ENCODE measurements at places on chromosomes 12 and 14.

- DNase-seq, result no peak
Observed at GRCh38 chr12:109944561-109945359, 44.7 kb downstream of the TCHP start.

DNA sequence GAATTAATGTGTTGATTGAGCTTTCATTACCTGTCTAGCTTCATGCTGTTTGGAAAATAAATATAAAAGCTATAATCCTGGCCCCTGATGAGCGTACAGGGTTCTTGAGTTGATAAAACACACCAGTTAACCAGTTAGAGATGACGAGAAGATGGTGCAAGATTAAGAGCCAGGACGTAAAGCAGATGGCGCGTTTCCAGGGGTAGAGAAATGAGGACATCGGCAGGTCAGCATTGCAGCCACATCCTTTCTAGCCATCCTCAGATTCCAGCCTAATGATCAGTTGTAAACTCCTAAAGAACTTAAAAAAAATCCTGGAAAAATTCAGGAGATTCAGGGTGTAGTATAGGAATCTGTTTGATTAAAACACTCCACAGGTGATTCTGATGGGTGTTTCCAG is 203.7 kb downstream of the CACNA1C start:
- no peak for DNase-seq

DNA sequence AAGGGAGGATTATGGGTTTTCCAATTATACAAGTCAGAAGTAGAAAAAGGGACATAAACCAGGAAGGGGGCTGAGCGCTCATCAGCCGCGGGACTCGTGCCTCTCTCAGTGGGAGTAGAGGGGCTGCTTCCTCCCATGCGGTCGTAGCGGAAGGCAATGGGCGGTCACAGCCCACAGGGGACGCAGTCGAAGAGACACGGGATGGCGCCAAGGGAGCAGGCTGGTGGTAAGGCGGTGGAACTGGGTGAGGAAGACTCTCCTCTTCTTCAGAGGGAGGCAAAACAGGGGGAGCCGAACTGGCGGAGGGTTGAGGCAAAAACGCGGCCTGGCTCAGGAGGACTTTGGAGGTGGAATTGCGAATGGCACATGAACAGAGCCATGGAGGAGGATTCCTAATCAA is 677.7 kb downstream of the TMEM121 start:
- no peak for DNase-seq

DNA sequence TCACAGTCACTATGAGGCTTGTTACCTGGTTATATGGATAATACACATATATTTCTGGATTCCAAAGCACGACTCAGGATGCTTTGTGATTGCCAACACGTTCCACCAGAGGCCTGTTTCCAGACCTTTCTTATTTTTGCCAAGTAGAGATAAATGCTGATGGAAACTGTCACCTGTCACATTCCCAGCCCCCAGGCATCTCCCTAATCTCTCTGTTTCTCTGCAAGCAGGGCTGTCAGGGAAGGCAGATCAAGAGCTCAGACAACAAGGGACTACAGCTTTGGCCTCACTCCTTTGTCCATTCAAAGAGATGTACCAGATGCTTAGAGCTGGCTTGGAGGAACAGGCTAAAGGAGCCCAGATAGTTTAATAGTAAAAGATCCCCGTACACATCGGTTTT is 21.8 kb upstream of the DDHD1 start:
- DNase-seq, result no peak

- DNase-seq, result peak; percentile 17
Observed at GRCh38 chr14:65169351-65169750, 67.0 kb upstream of the MAX start.

DNA sequence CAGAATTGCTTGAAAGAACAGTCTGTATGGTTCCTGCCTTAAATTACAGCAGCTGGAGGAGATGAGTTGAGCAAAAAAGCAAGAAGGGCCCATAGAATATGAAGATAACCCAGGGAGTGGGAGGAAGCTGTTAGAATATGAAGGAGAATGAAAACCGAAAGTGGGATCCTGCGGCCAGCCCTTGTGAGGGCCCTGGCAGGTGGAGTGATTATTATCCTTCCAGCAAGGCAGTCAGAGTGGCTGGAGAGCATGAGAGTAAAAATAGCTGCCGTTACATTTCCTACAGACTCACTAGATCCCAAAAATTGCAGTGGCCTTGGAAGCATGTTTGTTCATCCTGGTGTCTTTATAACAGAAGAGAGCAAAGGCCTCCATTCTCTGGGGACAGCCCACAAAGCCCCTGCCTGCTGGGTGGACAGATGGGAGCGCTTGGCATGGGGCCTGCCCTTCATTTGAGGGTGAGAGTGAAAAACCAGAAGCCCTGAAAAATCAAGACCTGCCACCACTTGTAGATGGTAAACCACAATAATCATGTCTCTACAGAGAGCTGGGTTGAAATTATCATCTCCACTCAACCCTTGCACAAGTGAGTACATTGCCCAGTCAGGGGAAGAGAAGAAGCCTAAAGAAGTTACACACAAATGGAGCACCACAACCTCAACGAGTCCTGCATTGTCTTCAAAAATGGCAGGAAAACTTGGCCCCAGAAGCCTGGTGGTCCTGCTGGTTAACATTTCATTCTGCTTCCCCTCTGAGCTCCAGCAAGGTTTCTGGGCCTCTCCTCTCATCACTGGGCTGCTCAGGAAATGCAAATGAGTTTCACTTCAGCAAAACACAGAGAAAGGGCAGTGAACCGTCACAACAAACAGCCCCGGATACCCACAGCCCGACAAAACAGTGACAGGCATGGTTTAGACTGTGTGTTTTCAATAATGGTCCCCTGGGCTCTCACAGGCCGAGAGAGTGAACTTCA is 20.5 kb downstream of the ZDHHC22 start:
- peak; percentile 97 for DNase-seq

DNA sequence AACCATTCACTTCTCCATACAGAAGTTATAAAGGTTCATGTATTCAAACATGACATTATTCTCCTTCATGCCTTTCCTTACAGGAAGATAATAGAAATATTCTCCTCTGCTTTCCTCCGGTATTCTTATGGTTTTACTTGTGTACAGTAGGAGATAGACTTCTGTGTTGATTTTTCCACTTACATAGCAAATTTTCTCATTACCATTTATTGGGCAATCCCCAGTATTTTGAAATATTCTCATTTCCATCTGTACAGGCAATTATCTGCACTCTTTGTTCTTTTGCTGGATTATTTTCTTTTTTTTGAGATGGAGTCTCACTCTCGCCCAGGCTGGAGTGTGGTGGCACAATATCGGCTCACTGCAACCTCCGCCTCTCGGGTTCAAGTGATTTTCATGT is 11.0 kb downstream of the PXMP2 start:
- no peak for DNase-seq

- no peak for DNase-seq
Observed at GRCh38 chr12:23948291-23948690, 1.2 kb downstream of the SOX5 start.

Data from NAMALWA (cell line).